Gastrocnemius medialis (tissue), 4 donors: ENCODE measurements at places on chromosomes 6 and 20.

DNA sequence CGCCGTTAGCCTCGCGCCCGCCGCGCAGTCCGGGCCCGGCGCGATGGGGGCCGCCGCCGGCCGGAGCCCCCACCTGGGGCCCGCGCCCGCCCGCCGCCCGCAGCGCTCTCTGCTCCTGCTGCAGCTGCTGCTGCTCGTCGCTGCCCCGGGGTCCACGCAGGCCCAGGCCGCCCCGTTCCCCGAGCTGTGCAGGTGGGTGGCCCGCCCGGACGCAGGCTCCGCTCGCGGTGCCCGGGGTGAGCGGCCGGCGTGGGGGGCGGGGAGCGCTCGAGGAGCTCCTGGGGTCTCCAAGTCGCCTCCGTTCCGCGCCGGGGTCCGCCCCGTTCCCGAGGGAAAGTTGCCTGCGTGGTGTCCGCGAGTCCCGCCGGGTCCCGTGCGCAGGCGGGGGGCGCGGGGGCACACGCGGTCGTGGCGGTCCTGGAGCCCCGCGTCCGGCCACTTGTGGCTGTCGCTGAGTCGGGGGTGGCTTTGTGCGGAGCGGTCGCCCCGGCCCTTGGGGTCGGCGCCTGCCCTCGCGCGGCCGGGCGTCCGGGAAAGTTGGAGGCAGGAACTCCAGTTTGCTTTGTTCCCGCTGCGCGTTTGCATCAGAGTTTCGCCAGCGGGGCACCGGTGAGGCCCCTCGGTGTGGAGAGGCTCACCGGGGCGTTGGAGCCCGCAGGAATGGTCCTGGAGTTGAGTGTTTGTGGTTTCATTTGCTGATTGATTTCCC is 476 bp downstream of the IGF2R start:
- no peak for DNase-seq

- no peak for DNase-seq
These were observed 26.8 kb downstream of the RRBP1 start for GRCh38 chr20:17655286-17655651.

GRCh38 chr6:151478670-151479069 is 15.1 kb upstream of the CCDC170 start:
- no peak for DNase-seq

DNA sequence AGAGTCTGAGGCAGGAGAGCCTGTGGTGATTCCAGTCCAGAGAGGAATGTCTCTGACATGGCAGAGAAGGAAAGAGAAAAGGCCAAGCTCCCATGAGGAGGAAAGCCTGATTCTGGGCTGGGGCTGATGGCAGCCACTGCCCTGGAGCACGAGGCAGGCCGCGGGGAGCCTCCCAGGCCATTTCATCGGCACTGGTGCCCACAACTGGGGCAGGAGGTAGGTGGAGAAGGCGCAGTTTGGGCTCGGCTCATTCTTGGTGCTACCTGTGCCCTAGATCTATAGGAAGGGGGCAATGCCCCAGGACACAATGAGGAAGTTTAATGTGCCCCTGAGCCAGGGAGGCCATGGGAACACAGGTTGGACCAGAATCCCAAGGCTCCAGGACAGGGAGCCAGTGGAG is 2.6 kb upstream of the TREML1 start:
- no peak for DNase-seq

DNA sequence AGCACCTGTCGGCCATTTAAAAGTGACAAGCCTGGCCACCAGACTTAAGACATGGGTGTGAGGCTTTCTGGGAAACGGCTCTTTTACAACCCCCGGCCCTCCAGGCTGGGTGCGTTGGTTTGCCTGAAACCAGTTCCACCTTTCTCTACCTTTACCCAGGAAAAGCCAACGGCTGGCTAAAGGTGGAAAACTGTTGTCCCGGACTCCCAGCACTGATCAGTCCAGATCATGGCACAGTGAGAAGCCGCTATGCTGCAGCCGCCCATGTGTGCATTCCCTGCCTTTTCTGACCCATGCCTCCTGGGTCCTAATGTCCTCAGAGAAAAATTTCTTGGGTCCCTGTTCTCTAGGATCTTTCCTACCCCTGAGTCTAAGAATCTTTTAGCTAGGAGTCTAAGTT is 655.7 kb upstream of the HS3ST5 start:
- DNase-seq, result no peak

- no peak for DNase-seq
These were observed 712.4 kb downstream of the KIF16B start for GRCh38 chr20:15860850-15861249.

- DNase-seq, result no peak
These were observed 5.2 kb downstream of the TMEM181 start for GRCh38 chr6:158565122-158565429.

DNA sequence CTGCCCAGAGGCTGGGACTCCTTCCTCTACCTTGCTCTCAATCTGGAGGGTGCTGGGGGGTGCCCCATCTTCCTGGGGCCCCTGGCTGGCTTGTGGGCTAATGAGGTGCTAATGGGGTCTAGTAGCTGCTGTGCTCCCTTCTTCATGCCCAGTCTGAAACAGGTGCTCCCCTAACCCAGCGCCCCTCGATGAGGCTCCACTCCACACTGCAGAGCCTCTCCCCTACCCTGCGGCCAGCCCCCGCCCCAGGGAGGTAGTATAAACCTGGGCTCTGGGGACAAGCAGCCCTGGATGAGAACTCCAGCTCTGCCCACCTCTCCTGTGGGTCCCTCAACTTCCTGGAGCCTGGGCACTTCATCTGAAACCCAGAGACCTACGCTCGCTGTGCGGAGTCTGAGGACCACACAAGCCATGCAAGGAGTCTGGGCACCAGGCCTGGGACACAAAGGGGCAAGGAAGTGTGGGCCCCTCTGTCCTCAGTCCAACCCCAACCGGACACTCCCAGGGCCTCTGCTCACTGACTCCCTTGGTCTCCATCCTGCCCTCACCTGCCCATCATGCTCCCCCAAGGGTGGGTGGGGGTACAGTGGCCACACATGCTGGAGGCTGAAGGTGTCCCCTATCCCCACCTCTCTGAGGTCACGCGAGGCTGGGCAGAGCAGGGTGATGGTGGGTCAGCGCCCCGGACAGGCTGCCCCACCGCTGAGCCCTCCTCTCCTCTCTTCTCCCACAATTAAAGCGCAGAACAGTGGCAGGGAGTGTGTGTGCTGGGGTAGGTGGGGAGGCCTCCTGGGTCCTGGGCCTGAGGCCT is 6.1 kb downstream of the RPL10A start:
- no peak for DNase-seq

- DNase-seq, result no peak
These were observed 2.3 kb upstream of the HLA-DMA start for GRCh38 chr6:32954986-32955802.

- DNase-seq, result no peak
These were observed 128.7 kb downstream of the NFATC2 start for GRCh38 chr20:51413857-51414256.

DNA sequence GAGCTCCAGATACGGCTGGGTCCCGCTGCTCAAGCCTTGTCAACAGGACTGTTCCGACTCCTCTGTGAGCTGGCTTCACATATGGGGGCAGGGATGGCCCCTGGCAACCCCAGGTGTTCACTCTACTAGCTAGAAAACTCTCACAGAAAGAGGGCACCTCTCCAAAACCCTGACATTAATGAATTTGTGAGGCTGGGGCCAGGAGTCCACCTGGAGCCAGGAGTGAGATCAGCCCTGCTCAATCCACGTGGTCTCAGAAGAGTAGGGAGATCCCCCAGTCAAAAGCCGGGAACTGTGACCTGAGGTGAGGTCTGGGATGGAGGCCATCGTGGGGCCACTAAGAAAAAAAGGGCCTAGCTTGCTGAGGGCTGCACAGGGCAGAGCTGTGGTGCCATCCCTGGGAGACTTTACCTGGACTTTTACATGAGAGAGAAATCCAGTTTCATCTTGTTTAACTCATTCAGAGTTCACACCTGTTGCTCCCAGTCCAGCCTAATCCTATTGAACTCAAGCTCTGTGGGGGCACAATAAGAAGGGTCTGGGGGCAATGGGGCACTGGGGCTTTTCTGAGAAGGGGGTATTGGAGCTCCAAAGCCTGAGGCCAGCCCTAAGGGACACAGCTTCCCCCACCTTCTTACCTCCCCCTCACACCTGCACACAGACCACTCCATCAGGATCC is 144.3 kb upstream of the MLN start:
- no peak for DNase-seq

- DNase-seq, result no peak
These were observed 54.9 kb upstream of the UNC93A start for GRCh38 chr6:167236239-167236571.

DNA sequence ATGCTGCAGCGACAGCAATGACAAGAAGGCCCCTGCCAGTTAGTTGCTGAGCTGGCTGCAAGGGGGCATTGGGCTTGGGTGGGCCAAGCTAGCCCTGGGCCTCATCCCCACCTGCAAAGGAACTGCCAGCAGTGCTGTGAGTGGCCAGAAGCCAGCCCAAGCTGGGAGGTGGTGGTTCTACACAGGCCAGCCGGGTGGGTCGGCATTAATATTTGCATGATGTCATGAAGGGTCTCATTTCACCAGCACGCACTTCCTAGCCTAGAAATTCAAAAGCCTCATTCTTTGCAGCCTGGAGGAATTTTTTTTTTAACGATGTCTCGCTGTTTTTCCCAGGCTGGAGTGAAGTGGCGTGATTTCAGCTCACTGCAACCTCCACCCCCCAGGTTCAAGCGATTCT is 62.0 kb downstream of the IYD start:
- DNase-seq, result no peak

GRCh38 chr6:111417181-111417585 is 65.8 kb downstream of the REV3L start:
- DNase-seq, result peak; percentile 46

DNA sequence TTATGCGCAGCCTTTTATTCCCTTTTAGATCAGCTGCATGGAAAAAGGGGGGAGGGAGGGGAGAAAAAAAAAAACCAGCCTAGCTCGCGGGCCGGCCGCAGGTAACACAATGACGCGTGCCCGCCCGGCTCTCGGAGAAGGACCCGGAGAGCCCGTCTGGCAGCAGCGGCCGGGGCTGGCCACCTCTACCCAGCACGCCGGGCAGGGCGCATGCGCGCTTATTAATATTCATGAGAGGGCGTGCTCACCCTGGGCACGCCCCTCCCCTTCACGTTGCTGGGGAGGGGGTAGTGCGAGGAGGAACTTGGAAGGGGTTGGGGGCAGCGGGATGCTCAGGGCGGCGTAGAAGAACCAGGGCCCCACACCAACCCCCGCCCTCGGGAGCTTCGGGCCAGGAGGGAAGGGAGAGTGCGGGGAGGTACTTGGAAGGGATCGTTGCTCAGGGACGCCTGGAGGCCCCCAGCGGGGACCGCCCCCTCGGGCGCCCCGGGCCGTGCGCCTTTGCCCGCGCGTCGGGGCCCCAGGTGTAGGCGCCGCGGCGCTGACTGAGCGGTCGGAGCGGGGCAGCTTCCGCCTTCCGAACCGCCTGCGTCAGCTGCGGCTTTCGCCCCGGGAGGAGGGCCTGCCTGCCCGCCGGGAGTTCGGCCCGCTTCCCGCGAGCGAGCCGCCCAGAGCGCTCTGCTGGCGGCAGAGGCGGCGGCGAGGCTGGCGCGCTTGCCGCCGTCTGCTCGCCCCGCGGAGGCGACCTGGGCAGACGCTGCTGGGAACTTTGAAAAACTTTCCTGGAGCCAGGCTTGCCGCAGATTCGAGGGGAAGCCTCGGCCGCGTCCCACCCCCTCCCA is at the start of gene JAG1:
Gene JAG1 (minus strand): TSS at position 158 of the 842 bp plus-strand sequence. CDS start 469 bp downstream, outside the sequence.
- peak; percentile 93 for DNase-seq

DNA sequence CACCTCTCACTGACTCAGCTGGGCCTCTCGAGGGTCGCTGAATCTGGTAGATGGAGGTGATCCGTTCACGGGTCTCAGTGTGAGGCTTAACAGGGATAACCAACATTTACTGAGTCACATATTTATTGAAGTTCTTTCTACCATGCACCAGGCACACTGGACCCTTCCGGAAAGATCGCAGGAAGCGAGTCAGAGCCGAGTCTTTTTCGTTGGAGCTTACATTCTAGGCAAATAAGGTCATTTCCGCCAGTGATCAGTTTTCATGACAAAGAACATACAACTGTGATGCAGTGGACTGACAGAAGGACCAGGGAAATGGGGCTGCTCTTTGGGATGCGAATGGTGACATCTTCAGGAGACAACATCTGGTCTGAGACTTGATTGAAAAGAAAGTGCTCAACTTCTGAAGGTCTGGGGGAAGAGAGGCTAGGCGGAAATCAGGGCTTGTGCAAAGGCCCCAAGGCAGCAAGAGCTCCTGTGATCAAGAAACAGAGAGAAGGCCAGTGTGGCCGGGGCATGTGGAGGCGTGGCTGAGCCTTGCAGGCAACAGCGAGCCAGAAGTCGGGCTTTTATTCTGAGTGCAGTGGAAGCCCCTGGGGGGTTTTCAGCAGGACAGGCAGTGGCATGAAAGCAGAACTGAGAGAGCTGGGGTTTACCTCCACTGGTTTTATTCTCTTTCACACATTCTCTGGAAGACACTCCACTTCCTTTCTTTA is 56.7 kb downstream of the APCDD1L start:
- no peak for DNase-seq

- no peak for DNase-seq
These were observed 39.3 kb upstream of the LOC128125822 start for GRCh38 chr6:63533026-63533425.

GRCh38 chr6:168413856-168414255 is 27.1 kb upstream of the SMOC2 start:
- no peak for DNase-seq

GRCh38 chr6:83193747-83194566 is 800 bp downstream of the RWDD2A start:
- DNase-seq, result peak; percentile 23

DNA sequence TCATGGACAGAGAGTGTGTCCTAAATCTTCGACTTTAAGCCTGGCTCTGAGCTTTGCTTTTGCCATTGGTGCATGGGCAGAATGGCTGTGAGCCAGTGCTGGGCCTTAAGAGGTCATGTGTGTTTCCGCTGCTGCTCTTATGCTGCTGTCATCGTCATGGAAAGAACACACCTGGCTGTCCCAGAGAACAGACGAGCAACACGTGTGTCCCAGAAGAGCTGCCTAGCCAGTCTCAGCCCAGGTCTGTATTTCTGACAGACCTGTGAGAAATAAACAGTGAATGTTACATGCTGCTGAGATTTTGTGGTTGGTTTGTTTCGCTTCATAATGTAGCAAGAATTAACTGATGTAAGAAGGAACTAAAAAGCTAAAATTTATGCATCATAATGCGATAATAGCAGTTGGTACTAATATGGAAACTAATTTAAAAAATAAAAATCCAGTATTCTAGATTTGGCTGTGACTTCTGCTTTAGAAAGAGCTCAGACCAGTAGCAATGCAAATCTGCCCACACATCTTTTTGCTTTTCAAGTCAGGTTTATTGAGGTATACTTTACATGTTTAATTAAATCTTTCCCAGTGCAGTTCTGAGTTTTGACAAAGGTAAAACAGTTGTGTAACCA is 11.5 kb upstream of the SCP2D1 start:
- no peak for DNase-seq

GRCh38 chr6:24667378-24667803 is 514 bp downstream of the ACOT13 start:
- no peak for DNase-seq

GRCh38 chr6:4004249-4004648 is 74.7 kb downstream of the FAM217A start:
- DNase-seq, result no peak

GRCh38 chr6:43798688-43799444 is 28.9 kb downstream of the VEGFA start:
- DNase-seq, result peak; percentile 98
